Skeletal muscle tissue (tissue), 5 donors: ENCODE measurements at places on chromosomes 1 and 21. TPM values are rescaled to one million over a fixed set of nuclear protein-coding genes. Genes with fewer than 3 reads are reported as not detected.

The ETNK2 gene
- total RNA-seq = 6.8 TPM

The IFI16 gene
- 16.2 TPM for total RNA-seq

The AGMAT gene
- 4.2 TPM for total RNA-seq

The ZFYVE9 gene
- total RNA-seq = 33.9 TPM

The NPPB gene
- 1.0 TPM for total RNA-seq

The SYT2 gene
- total RNA-seq = under 0.01 TPM

The HDGF gene
- 61.6 TPM for total RNA-seq

The TCHHL1 gene
- total RNA-seq = not detected

The LCE2B gene
- total RNA-seq = not detected
